Fibroblast of skin of right quadriceps (primary cell): ENCODE measurements at places on chromosomes 3 and 15.
A peak's percentile ranks its signal among the peaks of the same experiment; 100 is the strongest.

DNA sequence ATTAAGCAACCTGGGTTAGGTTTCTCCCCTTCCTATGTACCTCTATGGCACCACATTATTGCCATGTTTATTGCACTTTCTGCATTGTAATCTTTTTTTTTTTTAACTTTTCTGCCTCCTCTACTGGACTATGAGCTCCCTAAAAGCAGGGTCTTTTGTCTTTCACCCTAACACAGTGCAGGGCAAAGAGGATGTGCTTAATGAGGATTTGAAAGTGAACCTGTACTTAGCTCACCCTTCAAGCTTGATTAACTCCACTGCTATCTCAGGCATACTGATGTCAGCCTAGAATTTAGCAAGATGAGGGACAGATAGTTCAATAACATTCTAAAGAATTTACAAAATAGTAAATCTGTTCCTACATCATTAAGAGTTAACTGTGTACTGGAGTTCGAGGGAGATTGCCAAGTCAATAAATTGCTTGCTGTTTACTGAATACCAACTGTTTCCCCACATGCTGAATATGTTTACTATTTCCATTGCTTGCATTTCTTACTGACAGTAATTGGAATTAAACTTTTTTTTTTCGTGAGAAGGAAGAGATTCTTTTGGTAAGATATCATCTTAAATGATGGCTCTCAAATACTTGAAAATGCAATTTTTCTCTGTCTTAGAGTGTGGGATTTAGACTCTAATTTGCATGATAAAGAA, 15.7 kb upstream of the PPARG start:
- DNase-seq, result peak; percentile 64

- DNase-seq, result no peak
Measured at GRCh38 chr3:102104033-102104432, 254.7 kb downstream of the NFKBIZ start.

DNA sequence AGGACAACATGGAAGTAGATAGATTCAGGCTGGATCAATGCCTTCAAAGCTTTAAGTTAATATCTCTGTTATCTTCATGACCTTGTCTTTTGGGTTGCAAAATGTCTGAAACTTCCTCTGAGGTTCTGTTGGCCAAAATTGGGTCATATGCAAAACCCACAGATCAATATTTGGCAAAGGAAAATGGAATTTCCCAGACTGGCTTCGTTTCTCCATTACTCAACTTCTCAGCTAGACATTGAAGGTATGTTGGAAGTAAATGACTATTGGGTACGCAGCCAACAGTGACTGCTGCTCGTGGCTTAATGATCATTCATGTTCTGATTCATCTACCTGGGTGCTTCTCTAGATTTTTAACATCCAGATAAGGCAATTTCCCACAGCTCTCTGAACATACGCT, 675.4 kb upstream of the SGO1 start:
- peak; percentile 1 for DNase-seq

DNA sequence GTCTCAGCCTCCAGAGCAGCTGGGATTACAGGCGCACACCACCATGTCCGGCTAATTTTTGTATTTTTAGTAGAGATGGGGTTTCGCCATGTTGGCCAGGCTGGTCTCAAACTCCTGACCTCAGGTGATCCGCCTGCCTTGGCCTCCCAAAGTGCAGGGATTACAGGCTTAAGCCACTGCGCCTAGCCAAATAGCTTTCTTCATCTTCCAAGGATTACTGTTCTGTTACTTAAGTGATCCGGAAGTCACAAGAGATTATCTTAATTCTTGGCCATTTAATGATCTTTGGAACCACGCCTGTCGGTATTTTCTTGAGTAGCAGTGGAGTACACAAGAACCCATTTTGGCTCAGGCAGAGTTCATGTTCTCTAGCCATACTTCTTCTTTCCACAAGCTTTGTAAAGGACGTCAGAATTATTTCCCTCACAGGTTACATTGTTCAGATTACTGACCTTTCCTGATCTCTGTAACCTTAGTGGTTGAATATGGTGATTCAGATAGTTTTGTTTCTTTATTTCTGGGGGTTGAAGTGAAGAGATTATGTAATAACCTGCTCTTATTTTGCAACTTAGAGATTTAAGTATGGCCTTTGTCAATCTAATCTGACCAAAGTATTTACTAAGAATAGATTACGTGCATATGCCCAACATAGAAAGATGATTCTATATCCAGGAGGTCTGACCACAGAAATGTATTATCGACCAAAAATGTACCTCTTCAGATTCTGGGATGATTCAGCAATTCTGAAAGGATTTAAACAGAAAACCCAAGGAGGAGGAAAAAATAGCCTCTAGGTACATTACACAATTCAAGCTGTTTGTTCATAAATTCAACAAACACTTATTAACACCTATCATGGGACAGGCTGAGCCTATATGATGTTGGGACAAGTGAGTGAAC, 132.2 kb downstream of the GREM1 start:
- peak; percentile 98 for DNase-seq

DNA sequence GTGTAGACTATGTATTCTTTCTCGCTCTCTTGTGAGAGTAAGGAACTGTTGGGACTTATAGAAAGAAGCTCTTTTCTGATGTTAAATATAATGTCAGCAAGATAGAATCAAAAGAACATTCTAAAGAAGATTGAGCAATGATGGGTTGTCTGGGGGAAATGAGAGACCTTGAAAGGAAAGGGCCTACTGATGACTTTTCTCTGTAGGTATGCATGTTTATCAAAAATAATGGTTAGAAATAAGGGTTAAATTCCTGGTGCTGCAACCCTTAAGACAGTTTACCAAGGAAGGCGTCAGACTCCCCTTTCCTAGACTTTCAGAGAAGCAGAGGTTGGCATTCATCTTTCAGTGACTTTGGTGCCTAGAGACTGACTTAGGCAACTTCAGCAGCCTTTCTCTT, 69.8 kb downstream of the GHSR start:
- no peak for DNase-seq

- DNase-seq, result no peak
Measured at GRCh38 chr3:13160619-13161018, 87.4 kb upstream of the IQSEC1 start.

DNA sequence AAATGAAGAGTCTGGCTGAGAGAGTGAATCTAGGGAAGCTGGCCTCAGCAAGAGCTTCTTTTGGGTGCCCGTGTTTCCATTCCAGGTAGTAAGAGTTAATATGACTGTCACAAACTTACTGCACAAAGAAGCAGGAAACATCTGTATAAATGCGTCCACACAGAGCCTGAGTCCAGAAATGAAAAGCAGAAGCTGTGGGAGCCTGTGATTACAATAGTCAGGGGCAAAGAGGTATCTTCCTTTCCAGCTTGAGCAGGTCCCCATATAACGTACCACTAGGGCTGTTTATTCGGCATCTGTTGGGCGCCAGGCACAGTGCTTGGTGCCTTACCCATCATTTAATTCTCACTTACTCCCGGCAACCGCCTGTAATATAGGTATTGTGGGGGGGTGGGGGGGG, 40.5 kb upstream of the B3GNT5 start:
- DNase-seq, result no peak
